ENCODE measurements at places on chromosomes 4 and X.

DNA sequence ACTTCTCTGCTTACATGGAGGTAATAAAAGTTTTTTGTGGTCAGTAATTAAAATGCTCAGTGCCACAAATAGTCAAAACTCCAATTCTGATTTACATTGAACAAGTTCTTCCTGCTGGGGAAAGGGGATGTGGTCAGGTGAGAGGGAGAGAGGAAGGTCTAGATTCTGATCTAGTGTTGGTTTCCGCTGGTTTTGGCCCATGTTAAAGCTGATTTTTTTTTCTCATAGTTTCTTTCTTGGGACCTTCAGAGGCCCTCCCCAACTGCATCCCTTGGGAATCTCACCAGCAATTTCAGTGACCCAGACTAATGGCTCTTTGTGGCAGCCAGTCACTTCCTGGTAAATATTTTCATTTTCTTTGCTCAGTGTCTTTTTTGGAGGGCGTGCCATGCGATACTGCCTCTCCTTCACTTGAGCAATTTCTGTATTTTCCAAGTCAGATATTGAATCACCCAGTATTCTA is 332.7 kb downstream of the RAPGEF2 start:
- no peak for DNase-seq

DNA sequence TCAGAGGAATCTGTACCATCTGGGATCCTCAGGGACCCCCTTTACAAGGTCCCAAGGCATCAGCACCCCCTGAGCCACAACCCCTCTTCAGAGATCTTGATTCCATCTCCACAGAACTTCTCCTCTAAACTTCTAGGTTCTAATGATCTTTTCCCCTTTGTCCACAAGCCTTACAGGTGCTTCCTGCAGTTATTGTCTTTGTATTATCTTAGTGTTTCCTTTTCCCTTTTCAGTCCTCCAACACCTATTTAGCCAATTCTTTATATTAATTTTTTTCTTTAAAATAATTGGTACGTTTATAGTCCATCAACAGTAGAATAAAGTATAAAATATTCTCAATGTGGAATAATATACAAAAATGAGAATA is 35.2 kb upstream of the FAM241A start:
- no peak for DNase-seq

GRCh38 chr4:48483006-48483776 is at the start of gene SLC10A4:
Gene SLC10A4, plus strand, starts transcription at chr4:48483343. Its CDS starts 219 bp downstream, at chr4:48483562.
- DNase-seq, result no peak

DNA sequence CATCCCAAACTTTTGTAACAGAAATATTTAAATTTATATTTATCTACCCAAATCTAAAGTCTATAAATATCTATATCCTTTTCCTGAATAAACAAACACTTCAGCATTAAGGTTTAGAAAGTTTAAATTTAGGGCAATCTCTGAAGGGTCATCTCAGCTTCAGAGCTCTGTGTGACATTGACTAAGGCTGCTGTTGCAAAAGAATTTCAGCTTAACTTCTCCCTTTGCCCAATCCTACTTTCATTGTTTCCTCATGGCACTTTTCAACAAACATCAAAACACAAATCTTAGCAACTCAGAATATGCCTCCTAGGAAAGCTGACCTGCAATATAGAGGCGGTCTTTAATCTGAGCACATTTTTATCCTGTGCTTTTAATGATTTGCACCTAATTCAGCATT is 79.7 kb upstream of the BANK1 start:
- DNase-seq, result no peak

GRCh38 chr4:177047070-177047850 is 254.5 kb upstream of the VEGFC start:
- DNase-seq, result no peak

GRCh38 chr4:184267673-184268583 is 50.3 kb upstream of the ENPP6 start:
- no peak for DNase-seq

DNA sequence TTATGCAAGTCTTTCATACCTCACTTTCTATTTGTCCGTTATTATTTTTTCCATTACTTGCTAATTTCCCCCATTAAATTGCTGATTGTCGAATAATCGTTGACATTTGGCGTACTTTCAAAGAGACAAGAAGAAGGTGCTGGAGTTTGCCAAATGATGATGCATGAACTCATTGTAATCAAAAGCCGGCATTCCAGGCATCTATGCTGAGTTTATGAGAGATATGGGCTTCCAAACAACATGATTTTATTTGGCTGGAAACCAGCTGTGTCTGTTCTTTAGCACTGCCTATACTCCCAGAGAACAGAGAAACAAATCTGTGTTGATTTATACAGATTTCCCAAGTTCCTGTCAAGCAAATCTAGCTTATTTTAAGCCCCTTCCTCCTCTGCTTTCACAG is 80.8 kb upstream of the RPS6KA3 start:
- DNase-seq, result no peak

DNA sequence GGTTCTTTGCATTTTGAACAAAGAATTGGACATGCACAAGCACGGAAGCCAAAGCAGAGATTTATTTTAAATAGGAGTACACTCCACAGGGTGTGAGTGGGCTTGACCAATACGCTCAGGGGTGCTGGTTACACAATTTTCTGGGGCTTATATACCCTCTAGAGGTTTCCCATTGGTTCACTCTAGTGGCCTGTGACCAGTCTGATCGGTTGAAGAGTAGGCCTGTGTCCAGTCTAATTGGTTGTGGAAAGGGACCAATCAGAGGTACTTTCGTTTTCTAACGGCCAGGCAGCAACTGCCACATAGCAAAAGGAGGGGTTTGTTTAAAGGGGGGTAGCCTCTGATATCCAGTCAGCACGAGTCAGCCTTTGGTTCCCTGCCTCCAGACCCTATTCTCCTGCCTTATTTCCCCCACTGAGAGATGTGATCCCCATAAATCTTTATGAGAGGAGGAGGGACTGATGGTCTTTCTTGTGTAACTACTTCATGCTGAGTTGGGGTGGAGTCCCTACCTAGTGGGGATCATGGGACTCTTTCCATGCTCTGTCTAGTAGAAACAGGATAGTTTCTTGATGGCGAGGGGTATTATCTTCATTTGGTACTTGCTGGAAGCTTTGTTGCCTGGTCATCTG is 11.3 kb upstream of the AREG start:
- DNase-seq, result no peak

DNA sequence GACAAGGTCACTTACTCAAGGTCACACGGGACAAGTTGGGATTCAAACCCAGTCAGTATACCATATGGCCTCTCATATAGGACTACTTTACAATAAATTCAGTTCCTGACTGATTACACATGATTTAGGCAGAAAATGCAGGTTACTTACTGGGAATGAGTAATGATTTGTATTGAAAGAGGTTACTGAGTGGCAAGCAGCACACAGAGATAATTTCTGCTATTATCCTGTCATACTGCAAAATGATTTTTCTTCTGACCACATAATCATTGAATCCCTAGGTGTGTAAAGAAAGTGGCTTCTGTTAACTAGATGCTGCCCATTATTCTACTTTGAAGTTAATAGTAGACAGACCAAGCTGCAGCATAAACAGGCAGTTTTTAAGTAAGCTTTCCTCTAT is 8.2 kb downstream of the FREM3 start:
- DNase-seq, result no peak

DNA sequence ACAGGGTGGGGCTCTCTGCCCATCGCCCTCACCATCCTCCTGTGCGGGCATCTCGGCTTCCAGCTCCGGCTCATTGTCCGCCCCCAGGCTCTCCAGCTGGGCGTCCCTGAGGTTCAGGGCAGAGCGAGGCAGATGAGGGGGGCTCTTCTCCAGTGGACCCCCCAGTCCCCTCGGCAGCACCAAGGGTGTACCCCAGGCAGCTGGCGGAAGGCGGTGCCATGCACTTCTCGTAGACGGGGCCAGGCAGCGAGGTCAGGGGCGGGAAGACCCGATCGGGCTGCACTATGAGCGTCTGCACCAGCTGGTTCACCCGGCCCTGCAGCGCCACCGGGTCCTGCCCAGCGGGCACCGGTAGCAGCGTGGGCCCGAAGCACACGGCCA is 5.5 kb downstream of the AVPR2 start:
- no peak for DNase-seq

DNA sequence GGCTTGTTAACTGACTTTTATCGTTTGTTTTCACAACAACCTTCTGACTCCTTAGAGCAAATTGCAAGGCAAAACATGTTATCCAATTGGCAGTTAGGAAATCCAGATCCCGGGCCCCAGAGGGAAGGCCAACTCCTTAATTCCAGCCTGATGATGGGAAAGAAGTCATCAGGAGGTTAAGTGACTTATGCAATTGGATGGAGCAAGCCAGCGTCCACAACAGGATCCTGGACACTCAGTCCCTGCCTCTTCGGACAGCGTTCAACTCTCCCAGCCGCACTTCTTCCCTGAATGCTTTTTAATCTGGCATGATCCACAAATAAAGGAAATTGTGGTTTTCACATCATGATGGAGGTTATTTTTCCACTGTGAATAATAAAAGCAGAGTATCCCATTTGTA is 310.1 kb downstream of the RAB28 start:
- DNase-seq, result no peak

GRCh38 chr4:74528178-74528577 is 83.2 kb downstream of the AREG start:
- no peak for DNase-seq

DNA sequence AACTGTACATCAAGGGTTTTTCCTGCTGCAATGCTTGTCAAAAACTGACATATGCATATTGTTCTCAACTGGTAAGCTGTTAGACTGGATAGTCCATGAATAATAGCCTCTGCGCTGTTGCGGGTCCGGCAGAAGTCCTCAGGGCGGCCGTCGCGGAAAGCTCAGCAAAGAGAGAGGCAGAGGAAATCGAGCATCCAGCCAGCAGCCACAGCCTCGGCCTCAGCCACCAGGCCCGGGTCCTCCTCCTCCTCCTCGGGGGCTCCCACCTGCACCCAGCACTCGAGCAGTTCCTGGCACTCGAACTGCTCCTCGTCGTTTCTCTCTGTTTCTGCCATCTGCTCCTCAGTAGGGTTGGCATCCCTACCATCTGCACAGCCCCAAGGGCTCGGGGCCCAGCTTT is 53.7 kb downstream of the UPRT start:
- DNase-seq, result no peak
